ENCODE measurements at places on chromosomes 5 and 9. TPM values are rescaled to one million over a fixed set of nuclear protein-coding genes. Genes with fewer than 3 reads are reported as not detected.

The SPTAN1 gene
- total RNA-seq = 472 TPM

The KIF4B gene
- 0.26 TPM for total RNA-seq

The FOXI1 gene
- total RNA-seq = not detected

The PCDHAC1 gene
- total RNA-seq = 0.13 TPM

The ALG2 gene
- total RNA-seq = 47.5 TPM

The NUTM2G gene
- total RNA-seq = not detected

The MLANA gene
- total RNA-seq = not detected

The HTR4 gene
- total RNA-seq = not detected

The MARVELD2 gene
- 0.90 TPM for total RNA-seq

The HINT1 gene
- total RNA-seq = 247 TPM

The SLC27A6 gene
- total RNA-seq = not detected

The EDIL3 gene
- total RNA-seq = under 0.01 TPM

The GRAMD2B gene
- 12.8 TPM for total RNA-seq

The WASHC1 gene
- total RNA-seq = 4.9 TPM

The SLC46A2 gene
- not detected for total RNA-seq

The TUSC1 gene
- total RNA-seq = 7.6 TPM
